BJ (cell line): ENCODE measurements at places on chromosomes 5 and 9.
A peak's percentile ranks its signal among the peaks of the same experiment; 100 is the strongest.

DNA sequence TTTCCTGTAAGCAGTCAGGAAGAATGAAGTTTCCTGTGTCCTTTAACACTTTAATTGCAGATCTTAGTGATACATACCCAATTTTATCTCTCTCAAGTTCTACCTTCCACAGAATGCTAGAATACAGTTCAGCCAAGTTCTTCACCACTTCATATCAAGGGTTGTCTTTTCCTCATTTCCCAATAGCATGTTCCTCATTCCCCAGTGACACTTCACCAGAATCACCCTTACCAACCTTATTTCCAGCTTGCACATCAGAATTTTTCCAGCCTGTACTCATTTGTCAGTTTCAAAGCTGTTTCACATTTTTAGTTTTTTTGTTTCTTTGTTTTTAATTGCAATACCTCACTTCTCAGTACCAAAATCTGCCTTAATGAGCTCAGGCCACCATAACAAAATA, 126.1 kb downstream of the ESM1 start:
- no peak for DNase-seq

GRCh38 chr9:8872802-8873201, 1073.2 kb upstream of the DMAC1 start:
- no peak for DNase-seq

DNA sequence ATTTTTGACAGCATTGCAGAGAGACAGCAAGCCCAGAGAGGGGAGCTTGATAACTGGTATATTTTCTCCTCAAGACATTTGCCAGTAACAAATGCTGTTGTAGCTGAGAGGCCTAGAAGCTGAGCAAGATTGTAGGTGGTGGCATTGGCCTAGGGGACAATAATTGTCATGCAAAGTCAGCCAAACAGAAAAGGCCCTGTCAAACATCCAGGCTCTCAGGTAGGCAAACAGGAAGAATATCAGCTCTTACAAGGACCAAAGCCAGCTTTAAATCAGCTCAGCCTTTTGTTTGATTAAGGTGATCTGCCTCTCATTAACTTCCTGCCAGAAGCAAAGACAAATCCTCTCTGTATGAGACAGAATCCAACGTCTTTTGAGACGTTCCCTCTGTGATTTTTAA, 29.7 kb upstream of the BARX1 start:
- no peak for DNase-seq

DNA sequence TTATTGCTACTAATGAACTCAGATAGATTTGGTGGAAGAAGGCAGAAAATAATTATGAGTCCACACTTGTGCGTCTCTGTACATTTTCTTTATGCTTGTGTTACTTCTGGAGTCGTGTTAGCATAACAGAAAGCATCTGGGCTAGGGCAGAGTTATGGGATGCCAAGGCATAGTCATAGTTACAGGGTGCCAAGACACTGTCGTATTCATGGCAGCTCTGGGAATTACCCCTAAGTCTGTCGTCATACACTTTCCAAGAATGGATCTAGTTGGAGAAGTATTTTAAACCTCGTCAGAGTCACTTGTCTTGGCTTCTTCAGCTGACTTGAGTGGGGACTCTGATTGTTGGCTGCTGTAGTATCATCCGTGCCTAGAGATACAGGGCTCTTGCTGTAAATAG, 27.7 kb downstream of the CAMK4 start:
- DNase-seq: no peak

DNA sequence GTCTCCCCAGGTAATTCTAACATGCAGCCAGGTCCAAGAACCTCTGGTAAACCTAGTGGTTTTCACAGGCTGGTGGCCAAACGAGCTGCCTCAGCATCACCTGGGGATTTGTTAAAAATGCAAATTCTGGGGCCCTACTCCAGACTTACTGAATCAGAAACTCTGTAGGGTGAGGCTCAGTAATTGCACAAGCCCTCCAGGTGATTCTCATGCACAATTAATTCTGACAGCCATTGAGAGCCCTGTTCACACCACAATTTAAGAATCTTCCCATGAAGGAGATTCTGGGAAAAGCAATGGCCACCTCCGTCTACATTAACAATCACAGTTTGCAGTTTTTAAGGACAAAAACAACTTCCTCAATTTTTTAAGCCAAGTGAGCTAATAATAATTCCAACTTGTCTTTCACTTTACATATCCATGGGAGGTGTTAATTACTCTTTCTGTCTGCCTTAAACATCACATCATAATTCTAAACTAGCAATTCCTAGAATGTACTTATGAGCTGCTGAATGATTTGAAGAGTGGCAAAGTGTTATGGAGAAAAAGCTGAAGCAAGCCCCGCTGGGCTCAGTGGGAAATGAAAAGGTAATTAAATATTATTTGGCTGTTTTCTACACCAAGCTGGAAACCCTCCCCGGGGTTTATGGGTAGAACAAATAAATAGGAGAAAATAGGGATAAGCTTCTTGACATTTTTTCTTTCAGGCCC, 70.0 kb downstream of the GLDC start:
- no peak for DNase-seq

DNA sequence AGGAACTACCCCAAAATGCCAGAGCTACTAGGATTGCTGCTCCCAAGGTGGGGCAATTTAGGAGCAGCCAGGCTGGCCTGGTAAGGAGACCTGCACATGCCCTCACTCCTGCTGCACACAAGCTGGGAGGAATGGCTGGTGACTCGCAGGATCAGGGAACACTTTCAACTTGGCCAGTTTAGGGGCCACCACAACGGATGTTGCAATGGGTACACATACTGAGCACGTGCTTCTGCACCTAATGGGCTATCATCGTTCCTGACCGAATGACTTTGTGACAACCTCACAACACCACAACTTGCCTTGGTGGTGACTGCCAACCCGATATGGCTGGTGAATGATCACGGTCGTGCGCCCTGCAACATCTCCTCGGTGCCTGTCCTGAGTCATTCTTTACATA, 172.0 kb downstream of the ROR2 start:
- DNase-seq: no peak

- DNase-seq: no peak
Measured at GRCh38 chr5:2131196-2131595, 248.5 kb upstream of the IRX4 start.

DNA sequence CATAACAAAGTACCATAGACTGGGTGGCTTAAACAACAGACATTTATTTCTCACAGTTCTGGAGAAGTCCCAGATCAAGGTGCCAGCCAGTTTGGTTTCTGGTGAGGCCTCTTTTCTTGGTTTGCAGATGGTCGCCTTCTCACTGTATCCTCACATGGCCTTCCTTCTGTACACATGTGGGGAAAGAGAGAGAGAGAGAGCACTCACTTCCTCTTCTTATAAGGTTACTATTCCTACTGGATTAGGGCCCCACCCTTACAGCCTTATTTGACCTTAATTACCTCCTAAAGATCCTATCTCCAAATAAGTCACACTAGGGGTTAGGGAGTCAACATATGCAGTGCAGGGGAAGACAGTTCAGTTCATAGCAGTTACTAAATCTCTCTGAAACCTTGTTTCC, 205.6 kb upstream of the GDNF start:
- DNase-seq: no peak

DNA sequence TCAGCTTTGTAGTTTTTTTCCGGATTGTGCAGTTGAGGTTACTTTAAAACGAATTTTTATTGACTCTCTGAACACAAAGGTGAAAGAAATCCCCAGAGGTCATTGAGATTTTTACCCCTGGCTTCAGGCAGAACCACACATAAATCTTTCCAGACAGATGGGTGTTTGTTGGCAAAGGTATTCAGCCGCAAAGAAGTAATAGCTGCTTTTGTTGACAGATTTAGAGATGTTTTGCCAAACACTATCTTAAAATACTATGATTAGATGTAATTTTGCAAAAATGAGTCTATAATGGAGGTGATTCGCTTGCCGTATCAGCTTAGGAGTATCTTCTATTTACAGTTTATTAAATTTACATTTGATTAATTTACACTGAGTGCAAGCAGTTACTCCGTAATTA, 418.3 kb upstream of the CLINT1 start:
- DNase-seq: no peak

- DNase-seq: peak; percentile 76
Measured at GRCh38 chr5:96049398-96050272, 88.0 kb upstream of the ELL2 start.

DNA sequence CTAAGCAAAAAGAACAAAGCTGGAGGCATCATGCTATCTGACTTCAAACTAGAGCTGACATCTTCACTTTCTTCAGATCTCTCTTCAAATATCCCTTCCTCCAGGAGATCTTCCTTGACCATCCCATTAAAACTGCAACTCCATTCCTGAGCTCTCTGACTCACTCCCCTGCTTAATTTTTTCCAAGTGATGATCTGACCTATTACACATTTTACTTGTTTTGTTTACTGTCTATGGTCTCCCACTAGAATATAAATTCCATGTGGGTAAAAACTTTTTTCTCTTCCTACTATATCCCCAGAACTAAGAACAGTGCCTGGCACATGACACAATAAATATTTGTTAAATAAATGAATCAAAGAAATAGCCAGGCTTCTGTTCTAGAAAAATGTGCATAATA, 87.5 kb downstream of the SLIT3 start:
- peak; percentile 64 for DNase-seq

DNA sequence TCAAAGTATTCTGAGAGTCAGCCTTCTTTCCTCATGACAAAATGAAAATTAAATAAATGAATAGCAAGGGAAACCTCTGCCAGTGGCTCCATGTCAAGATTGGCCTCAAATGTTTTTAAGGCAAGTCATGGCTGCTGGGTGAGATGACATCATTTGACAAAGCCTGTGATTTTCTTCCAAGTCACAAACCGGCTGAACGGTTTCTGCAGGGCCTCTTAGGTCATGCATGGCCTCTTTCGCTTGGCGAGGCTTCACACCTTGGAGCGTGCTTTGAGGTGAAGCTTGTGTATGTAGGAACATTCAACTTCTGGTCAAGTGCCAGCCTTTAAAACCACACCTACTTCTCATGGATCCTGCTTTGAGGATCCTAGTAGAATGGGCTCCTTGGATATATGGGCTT, 161.0 kb upstream of the ZNF618 start:
- DNase-seq: peak; percentile 32

GRCh38 chr5:1338506-1339070, 6.3 kb downstream of the CLPTM1L start:
- DNase-seq: no peak

DNA sequence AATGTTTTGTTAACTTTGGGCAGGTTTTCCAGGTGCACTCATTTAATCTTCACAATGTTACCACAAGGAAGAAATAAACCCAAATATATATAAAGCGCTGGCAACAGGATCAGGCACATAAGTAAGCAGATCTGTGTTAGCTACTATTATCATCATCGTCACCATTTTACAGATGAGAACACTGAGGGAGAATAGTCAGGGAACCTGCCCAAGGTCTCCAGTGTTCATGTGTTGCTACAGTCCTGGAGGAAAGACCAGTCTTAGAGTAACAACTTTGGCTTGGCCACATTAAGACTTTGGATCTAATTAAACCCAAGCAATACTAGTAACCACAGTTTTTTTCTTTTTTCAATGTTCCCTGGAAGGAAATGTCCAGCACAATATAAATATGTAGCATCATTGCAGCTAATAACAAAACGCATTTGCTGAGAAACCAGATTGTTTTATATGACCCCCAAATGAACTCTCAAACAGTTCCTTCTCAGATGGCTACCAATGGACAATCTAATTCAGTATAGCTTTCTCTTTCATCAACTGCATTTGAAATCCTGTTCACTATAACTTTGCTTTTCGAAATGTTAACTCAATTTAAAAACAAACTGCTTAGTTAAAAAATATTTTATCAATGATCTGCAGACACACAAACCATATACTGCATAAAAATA, 11.8 kb downstream of the NREP start:
- no peak for DNase-seq

- no peak for DNase-seq
Measured at GRCh38 chr5:66342341-66342880, 198.3 kb downstream of the SREK1 start.

DNA sequence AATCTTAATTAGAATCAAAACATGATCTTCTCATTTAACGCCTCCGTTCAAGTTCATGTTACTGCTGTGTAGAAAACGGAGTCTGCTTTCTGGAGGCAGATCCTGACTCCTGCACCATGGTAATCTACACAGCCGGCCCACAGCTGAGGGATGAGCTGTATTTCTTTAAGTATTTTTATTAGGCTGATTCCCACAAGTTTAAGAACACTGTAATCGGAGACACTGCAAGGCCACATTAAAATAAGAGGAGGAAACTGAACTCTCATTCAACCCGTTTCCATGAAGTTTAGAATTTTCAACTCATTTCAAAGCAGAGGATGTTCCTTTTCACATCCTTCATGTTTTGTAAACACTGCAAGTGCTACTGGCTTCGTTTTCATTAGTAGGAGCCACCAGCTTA, 372.2 kb downstream of the NFIB start:
- peak; percentile 52 for DNase-seq

DNA sequence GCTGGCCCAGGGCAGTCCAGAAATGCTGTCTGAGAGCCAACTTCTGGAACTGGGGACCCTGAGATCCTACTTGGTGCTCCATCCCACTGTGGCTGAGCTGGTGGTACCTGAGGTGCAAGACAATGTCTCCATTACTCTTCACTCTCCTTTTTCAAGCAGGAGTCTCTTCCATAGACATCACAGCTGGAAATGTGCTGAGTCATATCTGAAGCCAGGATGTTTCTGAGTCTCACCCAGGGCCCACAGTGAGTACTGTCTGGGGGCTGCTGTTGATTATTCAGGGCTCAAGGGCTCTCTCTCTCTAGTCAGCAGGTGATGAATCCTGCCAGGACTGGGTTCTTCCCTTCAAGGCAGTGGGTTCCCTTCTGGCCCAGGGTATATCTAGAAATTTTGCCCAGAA, 145.2 kb upstream of the TAS2R1 start:
- DNase-seq: no peak

- no peak for DNase-seq
Measured at GRCh38 chr9:133737774-133738639, at the start of gene SARDH. TSS of gene SARDH (minus strand) at chr9:133738352. CDS start at chr9:133734173, 4,179 bp downstream.

DNA sequence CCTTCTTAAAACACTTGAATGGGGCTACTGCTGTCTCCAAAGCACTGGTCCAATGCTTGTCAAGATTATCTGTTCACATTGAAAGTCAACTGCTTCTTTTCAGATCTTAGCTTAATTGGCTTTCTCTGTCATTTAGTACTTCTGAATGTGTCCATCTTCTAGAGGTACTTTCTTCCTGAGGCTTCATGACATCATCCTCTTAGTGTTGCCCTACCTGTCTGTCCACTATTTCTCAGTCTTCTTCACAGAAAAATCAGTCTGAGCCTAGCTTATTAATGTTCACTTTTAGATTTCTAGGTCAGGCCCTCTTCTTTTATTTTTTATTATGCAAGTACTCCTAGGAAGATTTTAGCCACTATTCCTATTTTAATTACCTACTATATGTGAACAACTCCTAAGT, 899.9 kb downstream of the DTWD2 start:
- DNase-seq: no peak

- no peak for DNase-seq
Measured at GRCh38 chr5:176608937-176609723, 826 bp downstream of the GPRIN1 start.
